PC-9 (cell line): ENCODE measurements at places on chromosomes 7 and 10.

- DNase-seq = no peak
- H3K4me1 ChIP-seq = no peaks in the 10 kb centered on the region
- no peak overlapping the region for H3K27ac ChIP-seq
- no peak overlapping the region for H3K4me3 ChIP-seq
Observed at GRCh38 chr10:106708506-106708905, 456.0 kb downstream of the SORCS1 start.

DNA sequence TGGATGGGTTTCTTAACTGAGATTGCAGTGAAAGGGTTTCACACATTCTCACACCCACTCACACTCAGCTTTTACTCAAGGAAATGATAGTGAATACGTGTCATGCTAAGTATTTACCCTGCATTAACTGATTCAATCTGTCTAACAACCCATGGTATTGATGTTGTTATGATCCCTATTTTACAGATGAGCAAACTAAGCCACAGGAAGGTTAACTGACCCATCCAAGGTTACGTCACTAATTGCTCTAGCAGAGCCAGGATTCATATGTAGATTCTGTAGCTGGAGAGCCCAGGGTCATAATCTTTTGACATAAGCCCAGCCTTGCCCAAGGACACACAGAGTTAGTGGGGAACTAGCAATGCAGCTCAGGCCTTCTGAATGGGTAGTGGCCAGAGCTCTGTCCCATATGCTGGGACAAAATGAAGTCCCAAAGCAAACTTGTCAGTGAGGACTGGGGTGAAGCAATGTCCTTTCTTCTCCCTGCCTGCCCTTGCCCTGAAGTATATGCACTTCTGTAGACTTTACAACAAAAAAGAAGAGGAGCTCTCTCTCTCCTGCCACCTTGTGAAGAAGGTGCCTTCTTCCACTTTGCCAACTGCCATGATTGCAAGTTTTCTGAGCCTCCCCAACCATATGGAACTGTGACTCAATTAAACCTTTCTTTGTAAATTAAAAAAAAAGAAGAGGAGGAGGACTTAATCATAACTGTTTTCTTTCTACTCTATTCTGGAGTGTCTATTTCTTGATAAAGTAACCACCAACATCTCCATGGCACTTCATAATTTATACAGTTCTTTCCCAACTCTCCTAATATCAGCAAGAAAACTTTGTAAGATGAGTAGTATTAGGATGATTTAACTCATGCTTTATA lies 4.9 kb upstream of the CYP3A7 start:
- no peak for DNase-seq
- no peak overlapping the region for H3K4me3 ChIP-seq
- H3K27ac ChIP-seq = no peak overlapping the region
- no peaks in the 10 kb centered on the region for H3K36me3 ChIP-seq
- H3K4me1 ChIP-seq = 0 out of 2 replicates have a peak, but pooled peaks cover 7% of the 10 kb centered on the region
- H3K27me3 ChIP-seq = no peaks in the 10 kb centered on the region

DNA sequence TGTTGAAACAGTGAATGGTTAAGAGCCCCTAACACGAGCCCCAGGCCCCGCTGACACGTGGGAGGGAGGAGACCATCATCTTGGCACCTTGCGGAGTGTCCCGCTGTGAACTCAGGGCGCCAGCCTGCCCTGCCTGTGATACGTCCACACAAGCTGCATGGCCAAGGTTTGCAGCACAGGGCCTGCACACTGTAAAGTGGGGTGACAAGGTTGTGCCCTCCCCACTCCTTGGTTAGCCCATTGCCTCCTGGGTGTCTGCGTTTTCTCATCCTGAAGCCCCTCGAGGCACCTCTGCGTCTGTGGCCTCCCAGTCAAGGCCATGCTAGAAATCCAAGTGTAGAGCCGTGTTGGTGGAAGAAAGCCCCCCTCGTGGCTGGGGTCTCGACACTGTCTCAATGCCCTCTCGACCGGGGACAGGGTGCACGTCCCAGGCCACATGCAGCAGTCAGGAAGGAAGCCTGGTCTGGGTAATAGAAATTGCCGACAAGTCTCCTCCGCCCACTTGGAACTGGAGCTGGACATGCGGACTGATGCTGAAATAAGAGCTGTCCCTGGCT lies 192.1 kb downstream of the DNAJB6 start:
- H3K36me3 ChIP-seq = no peaks in the 10 kb centered on the region
- no peaks in the 10 kb centered on the region for H3K4me1 ChIP-seq
- no peak for DNase-seq
- no peak overlapping the region for H3K4me3 ChIP-seq

DNA sequence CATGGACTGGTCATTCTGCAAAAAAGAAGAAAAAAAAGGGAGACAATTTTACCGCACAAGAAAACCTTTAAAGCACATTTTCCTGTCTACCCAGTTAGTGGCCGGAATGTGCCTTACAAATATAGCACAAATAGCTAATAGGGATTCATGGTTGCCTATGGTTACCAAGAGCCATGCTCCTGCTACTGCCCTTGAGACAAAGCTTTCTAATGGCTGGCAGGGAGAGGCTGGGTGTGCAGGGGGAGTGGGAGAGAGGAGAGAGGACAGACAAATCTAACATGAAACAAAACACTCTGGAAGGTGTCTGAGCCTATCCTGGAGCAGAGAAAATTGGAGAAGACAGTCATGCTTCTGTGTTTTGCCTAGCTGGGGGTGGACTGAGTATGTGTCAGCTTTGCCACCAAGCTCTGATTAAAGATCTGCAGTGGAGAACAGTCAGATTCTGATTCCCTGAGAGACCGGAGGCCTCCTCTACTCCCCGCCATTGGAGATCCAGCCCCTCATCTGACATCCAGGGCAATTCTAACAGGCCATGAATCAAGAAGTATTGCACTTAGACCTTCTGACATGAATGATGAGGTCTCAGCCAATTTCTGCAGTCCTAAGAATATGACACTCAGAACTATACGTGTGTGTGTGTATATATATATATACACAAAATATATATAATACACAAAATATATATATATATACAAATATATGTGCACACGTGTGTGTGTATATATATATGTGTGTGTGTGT lies 80.2 kb downstream of the PRTFDC1 start:
- DNase-seq = no peak
- H3K36me3 ChIP-seq = no peaks in the 10 kb centered on the region
- no peaks in the 10 kb centered on the region for H3K27me3 ChIP-seq
- no peak overlapping the region for H3K27ac ChIP-seq
- H3K4me3 ChIP-seq = no peak overlapping the region

GRCh38 chr10:126842836-126843235 lies 62.4 kb upstream of the DOCK1 start:
- no peaks in the 10 kb centered on the region for H3K4me1 ChIP-seq
- H3K27ac ChIP-seq = no peak overlapping the region
- no peaks in the 10 kb centered on the region for H3K27me3 ChIP-seq
- no peaks in the 10 kb centered on the region for H3K36me3 ChIP-seq
- H3K4me3 ChIP-seq = no peak overlapping the region

GRCh38 chr7:81233208-81233940 lies 314.5 kb upstream of the SEMA3C start:
- DNase-seq = no peak
- no peaks in the 10 kb centered on the region for H3K27me3 ChIP-seq
- H3K36me3 ChIP-seq = no peaks in the 10 kb centered on the region
- H3K4me3 ChIP-seq = no peak overlapping the region

- H3K4me3 ChIP-seq = no peak overlapping the region
- no peaks in the 10 kb centered on the region for H3K4me1 ChIP-seq
- H3K36me3 ChIP-seq = no peaks in the 10 kb centered on the region
- DNase-seq = no peak
- H3K27me3 ChIP-seq = no peaks in the 10 kb centered on the region
Observed at GRCh38 chr7:91079487-91079886, 184.7 kb upstream of the FZD1 start.

DNA sequence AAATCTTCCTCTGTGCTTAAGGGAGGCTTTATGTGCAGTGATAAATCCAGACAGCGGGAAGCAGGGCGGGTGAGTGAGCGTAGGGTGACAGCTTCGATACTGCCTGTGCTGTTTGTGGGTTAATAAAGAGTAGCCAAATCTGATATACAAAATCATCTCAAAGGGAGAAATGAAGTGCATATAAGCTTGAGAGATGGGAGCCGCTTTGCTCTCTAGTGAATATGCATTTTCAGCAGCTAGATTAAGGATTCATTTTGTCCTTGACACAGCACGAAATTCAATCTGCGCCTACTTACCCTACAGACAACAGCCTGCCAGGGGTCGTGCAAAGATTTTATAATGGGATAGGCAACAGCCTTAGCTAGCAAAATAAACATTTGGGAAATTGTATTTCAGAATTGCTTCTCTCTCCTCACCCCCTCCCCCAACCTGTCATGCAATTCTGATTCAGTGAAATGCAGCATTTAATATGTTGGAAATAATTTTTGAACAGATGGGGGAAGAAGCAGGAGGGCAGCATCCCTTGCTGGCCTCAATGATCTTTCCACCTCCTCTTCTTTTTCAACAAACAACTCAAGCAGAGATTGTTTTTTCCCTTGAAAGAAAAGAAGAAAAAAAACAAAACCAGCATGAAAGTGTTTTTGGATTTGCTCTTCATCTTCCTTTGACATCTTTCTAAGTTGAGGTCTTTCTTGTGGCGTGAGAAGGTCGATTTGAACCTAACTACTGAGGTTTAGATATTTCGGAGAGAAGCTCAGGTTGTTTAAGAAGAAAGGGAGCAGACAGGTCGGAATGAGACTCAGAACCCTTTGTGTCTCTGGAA lies 117.9 kb downstream of the AOAH start:
- H3K4me3 ChIP-seq = no peak overlapping the region
- no peaks in the 10 kb centered on the region for H3K4me1 ChIP-seq
- DNase-seq = no peak
- peaks cover 77% of the 10 kb centered on the region for H3K27me3 ChIP-seq
- H3K27ac ChIP-seq = no peak overlapping the region
- H3K36me3 ChIP-seq = no peaks in the 10 kb centered on the region

GRCh38 chr10:3935933-3936359 lies 150.9 kb upstream of the KLF6 start:
- no peak overlapping the region for H3K4me3 ChIP-seq
- no peaks in the 10 kb centered on the region for H3K4me1 ChIP-seq
- H3K27me3 ChIP-seq = no peaks in the 10 kb centered on the region
- no peak for DNase-seq

GRCh38 chr10:131403936-131404335 lies 92.4 kb upstream of the TCERG1L start:
- H3K4me1 ChIP-seq = no peaks in the 10 kb centered on the region
- no peak for DNase-seq
- H3K36me3 ChIP-seq = no peaks in the 10 kb centered on the region
- H3K27me3 ChIP-seq = peaks cover 61% of the 10 kb centered on the region
- no peak overlapping the region for H3K27ac ChIP-seq

- DNase-seq = no peak
- no peak overlapping the region for H3K4me3 ChIP-seq
- no peak overlapping the region for H3K27ac ChIP-seq
- H3K36me3 ChIP-seq = no peaks in the 10 kb centered on the region
- no peaks in the 10 kb centered on the region for H3K4me1 ChIP-seq
Observed at GRCh38 chr10:107409522-107409921, 245.0 kb upstream of the SORCS1 start.

DNA sequence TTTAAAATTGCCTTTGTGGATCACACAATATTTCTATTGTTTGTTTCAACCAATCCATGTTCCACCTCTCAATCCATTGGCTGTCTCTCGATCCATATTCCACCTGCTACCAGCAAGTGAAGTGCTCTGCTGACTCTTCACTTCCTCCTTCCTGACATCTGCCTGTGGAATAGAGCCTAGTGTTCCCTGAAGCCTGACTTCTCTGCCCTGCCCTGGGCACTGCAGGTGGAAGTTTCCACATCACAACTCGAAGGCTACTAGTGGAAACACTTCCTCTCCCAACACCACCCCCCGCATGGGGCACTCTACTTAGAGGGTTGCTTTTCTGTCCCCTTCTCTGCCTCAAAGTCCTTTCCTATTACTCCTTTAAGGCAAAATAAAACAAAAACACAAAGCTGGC lies 563.8 kb upstream of the IGFBP3 start:
- peaks cover 26% of the 10 kb centered on the region for H3K4me1 ChIP-seq
- H3K4me3 ChIP-seq = no peak overlapping the region
- no peak for DNase-seq
- H3K27ac ChIP-seq = peak overlapping the region; percentile 18; the same call in 1 of the 2 replicates
- no peaks in the 10 kb centered on the region for H3K36me3 ChIP-seq

GRCh38 chr7:2036786-2037185 lies 196.0 kb downstream of the MAD1L1 start:
- no peak overlapping the region for H3K27ac ChIP-seq
- no peaks in the 10 kb centered on the region for H3K36me3 ChIP-seq
- no peak for DNase-seq
- H3K27me3 ChIP-seq = no peaks in the 10 kb centered on the region
- no peaks in the 10 kb centered on the region for H3K4me1 ChIP-seq

DNA sequence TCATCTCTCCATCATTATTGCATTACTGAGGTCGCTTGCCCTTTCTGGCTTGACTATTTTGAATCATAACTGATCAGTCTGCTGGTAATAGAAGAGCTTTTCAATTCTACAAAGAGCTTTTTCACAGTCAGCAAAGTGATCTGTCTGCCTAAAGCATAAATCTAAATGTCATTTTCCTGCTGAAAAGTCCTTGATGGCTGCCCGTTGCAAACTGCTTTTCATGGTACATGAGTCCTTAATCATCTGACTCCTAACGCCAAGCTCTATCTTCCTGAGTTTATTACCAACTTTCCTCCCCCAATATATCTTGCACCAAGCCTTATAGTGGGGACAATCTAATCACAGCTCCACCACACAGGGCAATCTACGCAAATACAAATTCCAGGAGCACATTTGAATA lies 39.8 kb downstream of the THSD7A start:
- no peak for DNase-seq
- no peak overlapping the region for H3K4me3 ChIP-seq
- no peaks in the 10 kb centered on the region for H3K36me3 ChIP-seq
- H3K27ac ChIP-seq = no peak overlapping the region

DNA sequence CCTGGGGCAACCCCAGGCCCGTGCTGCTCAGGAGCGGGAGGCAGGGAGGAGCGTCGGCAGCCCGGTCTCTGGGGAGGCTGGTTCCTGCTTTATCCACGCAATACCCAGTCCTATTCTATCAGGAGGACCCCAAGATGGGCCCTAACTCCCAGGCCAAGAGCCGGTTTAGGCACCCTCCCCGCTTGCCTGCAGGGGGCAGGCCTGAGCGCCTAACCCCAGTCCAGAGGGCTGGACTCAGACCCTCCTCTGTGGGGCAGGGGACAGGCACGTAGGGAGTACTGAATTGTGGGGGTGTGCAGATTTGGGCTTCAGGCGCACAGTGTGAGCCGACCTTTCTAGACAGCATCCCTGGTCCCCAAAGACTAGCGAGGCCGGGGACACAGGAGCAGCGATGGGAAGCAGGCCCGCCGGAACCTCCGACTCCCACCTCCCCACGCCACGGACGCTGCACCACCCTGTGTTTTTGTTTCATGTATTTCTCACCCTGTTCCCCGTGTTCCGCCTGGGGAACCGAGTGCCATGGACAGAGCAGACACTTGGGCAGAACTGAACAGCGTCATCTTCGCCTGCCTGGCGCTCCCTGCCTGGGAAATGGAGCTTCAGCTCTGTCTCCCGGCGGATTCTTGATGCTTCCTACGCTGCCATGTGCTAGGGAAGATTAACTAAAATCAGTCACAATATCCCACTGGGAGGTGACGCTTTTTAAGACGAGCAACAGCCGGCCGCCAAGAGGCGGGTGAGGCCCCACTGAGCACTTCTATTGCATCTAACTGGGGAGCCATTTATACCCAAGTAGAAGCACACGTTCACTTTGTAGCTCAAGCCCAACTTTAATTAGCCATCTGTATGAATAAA lies 5.3 kb downstream of the NUDT1 start:
- H3K4me1 ChIP-seq = peaks cover 40% of the 10 kb centered on the region
- no peak overlapping the region for H3K4me3 ChIP-seq
- H3K36me3 ChIP-seq = no peaks in the 10 kb centered on the region

- H3K4me3 ChIP-seq = no peak overlapping the region
- H3K27ac ChIP-seq = no peak overlapping the region
- H3K4me1 ChIP-seq = 0 out of 2 replicates have a peak, but pooled peaks cover 11% of the 10 kb centered on the region
- no peaks in the 10 kb centered on the region for H3K36me3 ChIP-seq
Observed at GRCh38 chr10:128049226-128050120, 76.8 kb downstream of the MKI67 start.
